ENCODE measurements at places on chromosomes 13 and 19.

DNA sequence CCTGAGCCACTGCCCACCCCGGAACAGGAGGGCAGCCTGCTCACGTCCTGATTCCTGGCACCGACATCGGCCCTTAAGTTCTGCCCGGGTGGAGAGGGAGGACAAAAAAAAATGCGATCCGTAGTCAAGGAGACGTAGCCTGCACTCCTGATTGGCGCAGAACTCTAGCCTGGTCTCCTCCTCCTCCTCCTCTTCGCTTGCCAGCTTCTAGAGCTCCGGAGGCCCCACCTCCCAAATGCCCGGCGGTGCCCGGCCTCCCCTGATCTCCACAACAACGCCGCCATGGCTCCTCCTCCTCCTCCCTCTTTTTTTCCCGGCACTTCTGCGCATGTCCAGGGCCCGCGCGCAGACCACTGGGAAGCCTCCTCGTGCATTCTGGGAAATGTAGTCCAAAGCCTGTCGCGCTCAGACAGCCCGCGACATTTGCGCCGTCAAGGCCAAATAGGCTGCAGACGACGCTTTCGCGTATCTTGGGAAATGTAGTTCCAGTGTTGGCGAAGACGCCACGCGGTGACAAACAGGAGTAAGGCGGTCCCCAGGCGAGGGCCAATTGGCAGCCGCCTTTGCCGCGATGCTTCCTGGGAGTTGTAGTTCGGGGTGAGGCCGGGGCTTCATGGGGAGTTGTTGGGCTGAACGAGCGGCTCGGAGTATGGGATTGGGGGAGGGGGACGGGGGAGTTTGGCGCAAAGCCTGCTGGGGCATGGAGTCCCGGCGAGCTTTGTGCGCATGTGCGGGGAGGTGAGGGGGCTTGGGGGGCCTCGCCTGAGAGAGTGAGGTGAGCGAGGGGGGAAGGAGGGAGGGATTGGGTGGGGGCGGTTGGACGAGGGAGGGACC, at the start of gene ZNF444:
Gene ZNF444 (plus strand): TSS at position 705 of the 834 bp plus-strand sequence. CDS start 5,625 bp downstream, outside the sequence.
- peak; percentile 96 for DNase-seq

- no peak for DNase-seq
These were observed 141.6 kb downstream of the RXFP2 start for GRCh38 chr13:31880851-31881494.

DNA sequence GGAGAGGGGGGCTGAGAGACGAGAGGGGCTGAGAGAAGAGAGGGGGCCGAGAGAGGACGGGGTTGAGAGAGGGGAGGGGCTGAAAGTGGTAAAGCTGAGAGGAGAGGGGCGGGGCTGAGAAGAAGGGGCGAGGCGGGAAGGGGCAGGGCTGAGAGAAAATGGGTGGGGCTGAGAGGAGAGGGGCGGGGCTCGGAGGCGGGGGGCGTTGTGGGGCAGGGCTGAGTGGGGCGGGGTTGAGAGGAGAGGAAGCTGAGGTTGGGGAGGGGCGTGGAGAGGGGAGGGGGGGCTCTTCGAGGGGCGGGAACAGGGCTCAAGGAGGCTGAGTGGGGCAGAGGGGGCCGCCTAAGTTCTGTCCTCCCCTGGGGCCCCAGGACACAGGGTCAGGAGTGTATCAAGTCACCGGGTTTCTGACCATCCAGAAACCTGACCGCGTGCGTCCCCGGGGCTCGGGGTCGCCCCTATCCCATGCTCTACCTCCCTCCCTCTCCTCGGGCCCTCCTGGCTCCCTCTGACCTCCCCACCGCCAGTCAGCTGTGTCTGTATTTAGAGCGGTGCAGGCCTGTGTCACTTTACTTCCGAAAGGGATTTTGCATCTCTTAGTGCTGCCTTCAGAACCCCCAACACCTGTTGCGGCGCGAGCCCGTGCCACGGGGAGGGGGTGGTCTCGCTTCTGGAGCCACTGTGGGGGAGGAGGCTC, 38.6 kb upstream of the SEMA6B start:
- DNase-seq, result peak; percentile 42

DNA sequence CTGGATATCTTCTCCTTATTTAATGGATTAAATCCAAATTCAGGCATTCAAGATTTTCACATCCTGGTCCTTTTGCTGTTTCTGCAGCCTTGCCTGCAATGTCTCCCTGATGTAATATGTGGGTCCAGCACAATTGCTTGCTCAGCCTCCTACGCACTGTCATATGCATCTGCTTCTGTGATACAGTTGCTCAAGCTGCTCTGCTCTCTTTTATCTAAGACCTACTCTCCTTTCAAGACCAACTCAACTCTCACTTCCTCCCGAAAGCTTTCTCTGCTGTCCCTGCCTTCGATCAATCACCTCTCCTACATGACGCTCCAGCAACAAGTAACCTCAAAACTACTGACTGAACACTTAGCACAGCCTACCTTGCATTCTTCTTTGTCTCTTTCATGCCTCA, 138.2 kb downstream of the DCLK1 start:
- DNase-seq, result no peak

DNA sequence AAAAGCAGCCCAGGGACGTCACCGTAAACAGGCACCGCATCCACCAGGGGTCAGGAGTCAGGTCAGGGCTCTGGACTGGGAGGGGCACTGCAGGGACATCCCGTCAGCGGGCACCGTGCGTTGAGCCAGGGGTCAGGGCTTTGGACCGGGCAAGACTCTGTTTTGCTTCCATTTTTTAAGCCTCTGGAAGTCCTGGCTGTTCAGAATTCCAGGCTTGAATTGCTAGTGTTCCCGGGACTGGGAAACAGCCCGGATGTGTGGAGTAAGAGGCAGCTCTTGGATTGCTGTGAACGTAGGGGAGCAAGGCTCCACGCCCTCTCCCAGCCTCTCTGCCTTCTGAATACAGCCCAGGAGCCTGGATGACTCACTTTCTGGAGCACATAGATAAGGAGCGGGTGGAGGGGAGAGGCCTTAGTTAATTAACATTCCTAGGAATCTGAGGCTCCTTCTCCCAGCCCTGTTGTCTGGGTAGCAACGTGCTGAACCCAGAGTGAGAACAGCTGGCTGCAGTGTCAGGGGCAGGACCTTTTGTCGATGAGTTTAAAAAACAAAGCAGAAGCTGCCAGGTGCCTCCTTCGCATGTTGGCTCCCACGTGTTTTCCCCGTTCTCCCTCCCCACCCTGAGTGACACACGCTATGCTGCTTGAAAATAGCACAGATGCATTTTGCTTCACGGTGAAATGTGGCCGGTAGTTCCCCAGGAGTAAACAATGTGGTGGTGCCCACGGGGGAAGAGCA, 21.9 kb downstream of the ATP11A start:
- DNase-seq, result peak; percentile 52

GRCh38 chr19:51771376-51772130, 10.6 kb downstream of the FPR2 start:
- no peak for DNase-seq

- no peak for DNase-seq
These were observed 712 bp downstream of the BBC3 start for GRCh38 chr19:47230054-47230920.

GRCh38 chr19:1465191-1466016, 13.6 kb downstream of the C19orf25 start:
- no peak for DNase-seq

GRCh38 chr13:97214921-97215320, 7.2 kb upstream of the MBNL2 start:
- no peak for DNase-seq

DNA sequence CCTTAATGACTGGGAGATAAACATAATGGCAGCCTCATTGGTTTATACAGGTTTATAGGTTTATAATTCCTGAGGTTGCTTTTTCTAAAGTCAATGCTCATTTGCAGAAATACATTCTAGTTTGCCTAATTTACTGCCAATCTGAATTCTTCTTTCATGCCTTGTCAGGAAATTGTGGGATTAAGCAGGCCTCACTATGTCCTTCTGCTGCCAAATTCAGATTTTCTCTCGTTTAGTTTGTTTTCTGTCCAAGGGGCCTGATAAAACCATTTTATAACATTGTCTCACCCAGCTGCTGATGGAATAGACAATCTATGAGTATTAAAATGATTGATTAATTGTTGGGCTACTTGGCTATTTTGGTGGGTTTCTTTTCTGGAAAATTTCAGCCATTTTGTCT, 42.4 kb upstream of the OBI1 start:
- DNase-seq, result no peak

- no peak for DNase-seq
These were observed 7.2 kb downstream of the GJB2 start for GRCh38 chr13:20185366-20186056.

DNA sequence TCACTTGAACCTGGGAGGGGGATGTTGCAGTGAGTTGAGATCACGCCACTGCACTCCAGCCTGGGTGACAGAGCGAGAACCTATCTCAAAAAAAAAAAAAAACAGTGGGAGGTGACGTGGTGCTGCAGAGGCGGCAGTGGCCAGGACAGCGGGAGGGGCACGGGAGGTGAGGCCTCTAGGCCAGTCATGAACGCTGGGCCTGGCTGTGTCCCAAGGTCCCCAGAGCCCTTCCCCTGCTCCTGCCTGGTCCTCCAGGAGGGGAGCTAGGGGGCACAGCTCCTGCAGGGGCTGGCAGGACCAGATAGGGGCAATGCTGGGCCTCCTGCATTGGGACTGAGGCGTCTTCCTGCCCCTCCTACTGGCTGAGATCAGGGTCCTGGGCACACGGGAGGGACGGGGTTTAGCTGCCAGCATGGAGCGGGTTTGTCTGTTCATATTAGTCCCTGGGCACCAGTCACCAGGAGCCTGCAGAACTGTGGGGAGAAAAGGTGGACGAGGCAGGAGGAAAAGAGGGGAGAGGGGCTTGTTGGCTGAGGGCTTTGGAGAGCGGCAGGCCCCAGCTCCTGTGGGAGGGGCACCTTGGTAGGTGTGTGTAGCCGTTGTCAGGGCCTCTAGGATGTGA, 4.5 kb downstream of the MAP2K7 start:
- DNase-seq, result no peak

DNA sequence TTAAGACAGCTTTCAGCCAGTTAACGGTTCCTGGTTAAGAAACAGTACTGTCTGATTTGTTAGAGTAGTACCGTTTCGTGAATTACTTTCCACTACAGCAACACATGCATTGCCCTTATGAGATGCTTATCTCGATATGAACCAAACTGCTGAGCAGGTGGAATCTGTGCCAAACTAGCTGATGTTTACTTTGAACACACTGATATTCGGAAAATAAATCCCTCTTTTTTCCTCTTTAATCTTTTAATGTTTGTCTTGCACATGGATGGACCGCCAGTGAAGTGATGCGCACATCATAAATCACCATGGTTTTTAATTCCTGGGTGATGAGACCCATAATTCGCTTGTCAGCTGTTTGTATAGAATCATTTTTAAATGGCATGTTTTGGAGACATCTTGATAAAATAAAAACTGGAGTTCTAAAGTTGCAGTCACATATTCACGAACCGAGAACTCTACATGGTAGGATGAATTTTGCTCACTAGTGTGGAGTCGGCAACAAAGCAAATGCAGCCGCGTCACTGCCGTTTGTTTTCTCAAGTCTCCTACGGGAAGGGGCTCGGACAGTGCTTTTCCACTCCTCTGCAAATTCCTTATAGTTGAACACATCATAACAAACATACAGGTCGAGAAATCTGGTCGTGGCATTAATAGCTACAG, 1.1 kb downstream of the GJA3 start:
- DNase-seq, result no peak

GRCh38 chr19:46726971-46727501, 10.1 kb upstream of the PRKD2 start:
- no peak for DNase-seq

- DNase-seq, result no peak
These were observed 39.9 kb downstream of the ITGBL1 start for GRCh38 chr13:101492251-101492910.

GRCh38 chr13:98559169-98559568, 17.7 kb downstream of the STK24 start:
- no peak for DNase-seq
